ENCODE measurements at places on chromosomes 7 and 10.
A peak's percentile ranks its signal among the peaks of the same experiment; 100 is the strongest.

GRCh38 chr7:128067983-128068382 lies 36.7 kb upstream of the LRRC4 start:
- DNase-seq = no peak

GRCh38 chr10:42951486-42952251 lies 125.2 kb upstream of the RET start:
- no peak for DNase-seq

- no peak for DNase-seq
Observed at GRCh38 chr7:139720705-139721231, 57.0 kb downstream of the HIPK2 start.

GRCh38 chr7:148478551-148478950 lies 112.0 kb upstream of the C7orf33 start:
- no peak for DNase-seq

GRCh38 chr7:43467846-43468245 lies 115.1 kb upstream of the STK17A start:
- no peak for DNase-seq

- DNase-seq = no peak
Observed at GRCh38 chr10:116719804-116720203, 22.6 kb downstream of the HSPA12A start.

- no peak for DNase-seq
Observed at GRCh38 chr10:26950934-26951333, 90.2 kb upstream of the ABI1 start.

- no peak for DNase-seq
Observed at GRCh38 chr7:111952783-111953182, 253.4 kb downstream of the DOCK4 start.

DNA sequence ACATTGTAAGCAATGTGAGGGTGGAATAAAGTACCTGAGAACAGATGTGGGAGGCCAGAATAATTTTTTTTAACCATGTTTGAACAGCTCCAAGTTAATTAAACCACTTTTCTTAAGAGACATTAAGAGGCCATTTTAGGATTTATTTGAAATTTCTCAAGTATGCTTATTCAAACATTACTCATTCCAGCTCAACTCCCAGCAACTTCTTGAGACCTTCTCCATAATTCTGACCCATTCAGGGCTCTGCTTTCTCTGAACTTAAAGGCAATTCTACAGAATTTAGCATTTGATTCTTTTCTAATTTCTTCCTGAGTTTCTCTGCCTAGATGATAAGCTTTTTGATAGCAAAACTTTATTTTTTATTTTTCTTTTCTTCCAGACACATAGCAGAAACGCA lies 314.5 kb downstream of the CAMK1D start:
- no peak for DNase-seq

- DNase-seq = no peak
Observed at GRCh38 chr10:78865931-78866717, 202.6 kb upstream of the ZMIZ1 start.

GRCh38 chr7:47293884-47294555 lies 287.9 kb downstream of the TNS3 start:
- DNase-seq = no peak

DNA sequence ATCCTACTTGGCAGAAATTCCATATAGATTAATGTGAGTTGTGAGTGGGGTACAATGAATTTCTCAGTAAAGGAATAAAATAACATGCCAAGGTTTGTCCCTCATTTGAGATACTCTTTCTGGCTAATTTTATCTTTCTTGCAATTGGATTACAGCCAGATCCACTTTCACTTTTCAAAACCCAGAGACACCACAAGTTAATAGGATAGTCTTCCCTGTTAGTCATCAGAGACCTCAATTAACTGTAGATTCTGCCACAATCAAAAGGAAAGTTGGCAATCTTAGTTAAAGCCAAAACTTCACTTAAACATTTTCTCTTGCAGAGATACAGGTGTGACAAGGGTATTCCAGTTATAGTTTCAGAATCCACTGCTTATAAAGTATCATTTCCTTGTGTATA lies 91.4 kb upstream of the PHYHIPL start:
- no peak for DNase-seq

DNA sequence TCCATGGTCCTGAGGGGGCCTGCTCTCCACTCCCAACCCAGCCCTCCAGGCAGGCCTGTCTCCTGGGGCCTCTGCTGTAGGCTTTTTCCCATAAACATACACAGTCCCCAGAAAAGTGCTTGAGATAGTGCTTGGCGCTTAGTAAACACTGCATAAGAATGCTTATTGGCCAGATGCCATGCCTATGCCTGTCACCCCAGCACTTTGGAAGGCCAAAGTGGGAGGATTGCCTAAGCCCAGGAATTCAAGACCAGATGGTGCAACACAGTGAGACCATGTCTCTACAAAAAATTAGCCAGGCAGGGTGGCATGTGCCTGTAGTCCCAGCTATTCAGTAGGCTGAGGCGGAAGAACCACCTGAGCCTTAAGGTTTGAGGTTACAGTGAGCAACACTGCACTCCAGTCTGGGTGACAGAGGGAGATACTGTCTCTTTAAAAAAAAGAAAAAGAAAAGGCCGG lies 24.6 kb upstream of the ASL start:
- peak; percentile 96 for DNase-seq

DNA sequence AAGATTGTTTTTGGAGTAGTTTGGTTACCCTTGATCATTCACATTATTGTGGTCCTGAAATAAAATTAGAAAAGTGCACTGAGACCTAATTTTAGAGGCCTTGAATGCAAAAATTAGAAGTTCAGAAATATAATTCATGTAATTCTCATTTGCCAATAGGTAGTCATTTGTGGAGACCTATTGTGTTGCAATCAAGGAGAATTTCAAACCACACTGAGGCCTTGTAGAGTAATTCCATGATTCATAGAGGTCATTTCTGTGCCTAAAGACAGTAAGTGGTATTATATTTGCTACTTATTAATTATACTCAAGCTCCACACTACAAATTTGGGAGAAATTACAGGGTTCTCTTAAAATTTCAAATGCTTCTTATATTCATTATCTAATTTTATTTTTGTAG lies 946.8 kb upstream of the POT1 start:
- DNase-seq = peak; percentile 11

- DNase-seq = no peak
Observed at GRCh38 chr10:44908066-44908749, 2.9 kb upstream of the TMEM72 start.

- DNase-seq = no peak
Observed at GRCh38 chr7:49840751-49841405, 67.4 kb downstream of the VWC2 start.

DNA sequence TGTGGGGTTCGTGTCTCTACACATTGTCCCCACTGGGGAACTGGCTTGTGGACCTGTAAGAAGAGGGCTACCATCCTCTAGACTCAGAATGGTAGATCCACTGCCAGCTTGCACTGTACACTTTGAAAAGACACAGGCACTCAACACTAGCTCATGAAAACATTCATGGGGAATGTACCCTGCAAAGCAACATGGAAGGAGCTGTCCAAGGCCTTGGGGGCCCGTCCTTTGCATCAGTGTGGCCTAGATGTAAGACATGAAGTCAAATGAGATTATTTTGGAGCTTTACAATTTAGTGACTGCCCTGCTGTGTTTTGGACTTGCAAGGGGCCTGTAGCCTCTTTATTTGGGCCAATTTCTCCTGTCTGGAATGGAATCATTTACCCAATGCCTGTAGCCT lies 399.0 kb upstream of the PCDH15 start:
- DNase-seq = no peak

DNA sequence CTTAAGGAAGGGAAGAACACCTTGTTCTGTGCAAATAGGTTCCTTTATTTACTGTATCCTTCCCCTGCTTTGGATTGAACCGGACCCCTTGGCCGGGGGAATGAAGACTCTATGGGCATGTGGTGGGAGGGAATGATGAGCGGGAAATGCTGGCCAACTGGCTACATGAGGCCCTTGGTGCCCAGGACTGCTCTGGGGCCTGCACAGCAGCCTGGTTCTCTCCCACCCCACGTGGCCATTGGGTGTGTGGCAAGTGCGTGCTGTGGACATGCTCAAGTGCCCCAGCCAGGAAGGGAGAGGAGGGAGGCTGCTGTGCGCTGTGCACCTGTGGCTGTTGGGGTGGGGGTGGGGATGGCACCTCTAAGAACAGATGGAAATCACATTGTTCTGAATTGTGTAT lies 917.0 kb upstream of the GHITM start:
- no peak for DNase-seq

- no peak for DNase-seq
Observed at GRCh38 chr7:3463696-3464095, 162.6 kb downstream of the SDK1 start.

DNA sequence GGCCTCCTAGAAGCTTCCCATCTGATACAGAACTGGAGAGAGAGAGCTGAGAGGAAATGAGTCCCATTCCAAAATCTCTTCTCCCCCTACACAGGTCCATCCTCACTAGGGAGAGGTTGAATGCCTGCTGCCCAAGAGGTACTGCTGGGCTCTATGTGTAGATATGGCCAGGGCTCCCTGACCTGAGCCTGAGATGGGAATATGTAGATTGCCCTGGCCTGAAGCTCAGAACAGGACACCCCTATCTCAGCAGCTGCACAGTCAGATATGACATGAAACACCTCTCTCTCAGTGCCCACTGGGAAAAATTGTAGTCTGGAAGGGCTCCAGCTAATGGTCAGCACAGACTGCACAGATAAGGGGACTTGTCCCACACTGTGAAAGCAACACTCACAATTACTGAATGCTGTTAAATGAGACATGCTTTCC lies 3.1 kb upstream of the IFIT1B start:
- DNase-seq = no peak

DNA sequence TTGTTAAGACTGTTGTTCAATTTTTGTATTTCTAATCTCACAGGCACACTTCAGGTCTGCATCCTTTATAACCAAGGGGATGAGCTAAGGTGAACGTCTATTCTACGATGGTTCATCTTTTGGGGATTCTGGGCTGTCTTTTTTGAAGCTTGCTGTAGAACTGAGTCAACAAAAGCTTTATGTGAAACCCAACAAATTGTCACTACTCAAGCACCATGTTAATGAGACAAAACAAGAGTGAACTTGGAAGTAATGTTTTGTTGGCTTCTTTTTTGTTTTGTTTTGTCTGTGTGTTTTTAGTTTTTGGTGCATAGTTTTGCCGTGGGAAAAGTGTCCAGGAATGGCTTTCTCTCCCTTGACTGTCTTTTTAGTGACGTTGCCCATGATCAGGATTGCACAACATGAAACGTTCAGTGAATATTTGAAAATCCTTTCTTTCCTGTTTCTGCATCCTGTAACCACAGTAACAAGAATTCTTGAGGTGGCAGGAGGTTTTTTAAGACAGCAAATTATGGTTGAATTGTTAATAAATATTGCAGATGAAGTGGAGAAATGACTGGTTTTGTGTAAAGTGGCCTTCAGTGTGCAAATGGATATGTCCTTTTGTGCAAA lies 65.6 kb downstream of the WIPF3 start:
- no peak for DNase-seq

DNA sequence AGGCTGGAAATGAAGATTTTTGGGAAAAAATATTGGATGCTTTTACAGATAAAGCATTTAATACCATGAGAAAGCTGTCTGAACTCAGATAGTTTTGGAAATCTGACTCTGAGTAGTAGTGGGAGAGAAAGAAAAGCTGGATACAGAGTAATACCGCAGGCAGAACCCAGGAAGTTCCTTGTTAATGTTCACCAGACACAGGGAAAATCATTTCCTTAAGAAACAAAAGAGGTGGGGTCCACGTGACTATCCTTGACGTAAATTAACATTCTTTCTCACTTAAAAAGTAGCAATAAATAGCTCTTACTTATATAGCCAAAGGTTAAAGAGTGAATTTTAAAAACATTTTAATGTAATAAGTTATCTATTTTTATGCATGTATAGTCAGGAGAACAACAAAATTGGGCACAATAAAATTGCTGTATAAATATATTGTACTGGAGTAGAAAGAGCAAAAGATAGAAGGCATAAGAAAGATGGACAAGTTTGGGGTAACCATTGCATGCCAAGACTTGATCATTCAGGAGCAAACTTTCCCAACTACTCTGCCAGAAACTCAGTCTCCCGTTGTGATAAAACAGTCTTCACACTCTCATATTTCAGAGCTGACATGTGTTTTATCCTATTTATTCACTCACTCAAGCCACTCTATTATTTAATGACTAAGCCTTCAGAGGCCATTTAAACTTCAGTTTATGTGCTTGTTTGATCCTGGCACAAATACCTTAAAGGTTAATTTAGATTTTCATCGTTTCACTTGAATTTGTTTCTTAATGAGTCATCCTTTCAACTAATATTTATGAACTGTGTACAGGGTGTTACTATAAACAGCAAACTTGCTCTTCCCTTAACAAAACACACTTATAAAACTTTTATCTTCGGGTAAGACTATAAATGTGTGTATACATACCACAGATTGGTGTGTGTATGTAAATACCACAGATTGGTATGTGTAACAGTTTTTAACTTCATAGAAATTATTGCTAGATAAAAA lies 143.1 kb downstream of the GNAI1 start:
- DNase-seq = peak; percentile 85

- DNase-seq = no peak
Observed at GRCh38 chr10:124022066-124022465, 71.3 kb downstream of the CHST15 start.

GRCh38 chr7:29350351-29350750 lies 155.8 kb downstream of the CHN2 start:
- no peak for DNase-seq

- DNase-seq = no peak
Observed at GRCh38 chr7:31116615-31117014, 64.5 kb downstream of the ADCYAP1R1 start.

GRCh38 chr10:132677096-132677472 lies 108.9 kb downstream of the NKX6-2 start:
- DNase-seq = no peak

- no peak for DNase-seq
Observed at GRCh38 chr7:12322903-12323300, 80.8 kb downstream of the VWDE start.

- DNase-seq = no peak
Observed at GRCh38 chr7:139767561-139767982, 10.2 kb downstream of the HIPK2 start.

- DNase-seq = no peak
Observed at GRCh38 chr7:128136215-128136597, 104.9 kb upstream of the LEP start.

DNA sequence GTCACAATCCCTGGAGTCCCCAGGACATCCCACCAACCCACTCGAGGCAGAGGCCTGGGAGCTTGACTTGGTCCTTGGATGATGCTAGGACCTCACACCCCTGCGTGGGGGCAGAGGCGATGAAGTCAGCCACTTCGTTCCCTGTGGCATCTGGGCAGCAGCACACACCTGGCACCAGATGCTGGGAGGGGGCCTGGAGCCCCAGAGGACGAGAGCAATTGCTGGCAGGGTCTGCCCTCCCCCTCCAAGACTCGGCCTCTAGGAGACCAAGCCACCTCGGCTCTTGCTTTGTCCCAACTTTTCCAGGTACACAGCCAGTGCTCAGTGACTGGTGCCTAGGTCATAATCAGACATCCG lies 39.1 kb downstream of the DPYSL4 start:
- no peak for DNase-seq

- DNase-seq = no peak
Observed at GRCh38 chr10:115665549-115665948, 572.4 kb downstream of the ATRNL1 start.

- no peak for DNase-seq
Observed at GRCh38 chr7:117839507-117839906, 33.7 kb downstream of the CTTNBP2 start.

GRCh38 chr10:112229096-112229495 lies 45.5 kb upstream of the GPAM start:
- no peak for DNase-seq

- DNase-seq = no peak
Observed at GRCh38 chr7:94313926-94314325, 80.8 kb upstream of the COL1A2 start.

Data from foreskin keratinocyte (primary cell).